ENCODE measurements at places on chromosomes 11 and 22.

- DNase-seq = no peak
These were observed 4.2 kb upstream of the NEAT1 start for GRCh38 chr11:65418431-65418680.

DNA sequence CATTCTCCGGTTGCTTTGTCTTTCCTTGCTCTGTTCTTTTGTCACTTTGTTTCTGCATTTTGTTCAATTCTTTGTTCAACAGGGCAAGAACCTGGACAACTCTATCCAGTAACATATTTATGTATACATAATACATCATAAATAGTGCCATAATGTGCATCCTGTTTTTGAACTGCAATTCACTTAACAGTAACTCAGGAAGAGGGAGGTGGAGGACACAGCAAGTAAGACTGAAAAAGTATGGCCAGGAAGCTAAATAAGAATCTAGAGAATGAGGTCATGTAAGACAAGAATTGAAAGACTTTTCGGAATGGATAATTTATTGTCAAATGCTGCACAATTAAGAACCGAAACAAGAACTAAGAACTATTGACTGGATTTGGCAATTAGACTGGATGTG, 29.2 kb upstream of the CHORDC1 start:
- no peak for DNase-seq

DNA sequence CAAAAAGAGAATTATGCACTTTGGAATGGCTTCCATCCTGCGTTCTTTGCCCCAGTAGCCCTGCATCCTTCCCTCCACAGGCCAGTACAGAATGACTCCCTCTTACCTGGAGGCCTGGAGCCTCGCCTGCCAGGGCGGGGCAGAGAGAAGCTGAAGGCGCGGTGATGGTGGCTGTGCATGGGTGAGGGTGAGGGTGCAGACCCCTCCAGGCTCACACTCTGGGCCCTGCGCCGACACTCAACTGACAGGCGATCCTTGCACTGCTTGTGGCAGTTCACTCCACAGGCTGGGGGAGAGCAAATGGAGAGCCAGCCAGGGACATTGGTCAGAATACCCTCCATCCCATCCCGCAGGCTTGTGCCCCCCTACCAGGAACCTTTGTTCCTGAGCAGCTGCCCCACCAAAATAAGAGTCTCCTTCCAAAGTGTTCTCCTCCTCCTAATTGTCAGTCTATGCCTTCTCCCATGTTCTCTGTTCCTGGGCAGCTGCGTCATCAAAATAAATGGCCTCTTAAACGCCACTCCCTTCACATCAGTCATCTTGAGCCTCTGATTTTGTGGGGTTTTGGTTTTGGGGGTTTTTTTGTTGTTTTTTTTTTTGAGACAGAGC, 5.9 kb upstream of the NRXN2 start:
- DNase-seq = no peak

GRCh38 chr11:5684036-5684645, 733 bp downstream of the TRIM5 start:
- DNase-seq = no peak

GRCh38 chr11:130601764-130602460, 153.5 kb downstream of the ADAMTS15 start:
- no peak for DNase-seq

DNA sequence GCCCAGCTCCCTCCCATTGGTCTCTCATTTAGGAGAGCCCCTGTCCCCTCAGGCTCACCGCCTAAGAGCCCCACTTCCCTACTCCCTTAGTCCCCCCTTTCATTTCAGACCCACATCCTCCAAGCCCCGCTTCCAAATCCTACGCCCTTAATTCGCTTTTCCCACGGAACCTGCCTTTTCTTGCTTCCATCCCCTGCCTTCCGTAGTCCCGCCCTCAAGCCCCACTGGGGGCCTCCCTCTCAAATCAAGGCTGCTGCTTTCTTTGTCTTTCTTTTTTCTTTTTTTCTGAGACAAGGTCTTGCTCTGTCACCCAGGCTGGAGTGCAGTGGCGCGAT, 396 bp downstream of the CCDC157 start:
- DNase-seq = no peak

- no peak for DNase-seq
These were observed 62.7 kb upstream of the FIBIN start for GRCh38 chr11:26931248-26931631.

- DNase-seq = no peak
These were observed 687.8 kb downstream of the FAM181B start for GRCh38 chr11:82045748-82046457.

DNA sequence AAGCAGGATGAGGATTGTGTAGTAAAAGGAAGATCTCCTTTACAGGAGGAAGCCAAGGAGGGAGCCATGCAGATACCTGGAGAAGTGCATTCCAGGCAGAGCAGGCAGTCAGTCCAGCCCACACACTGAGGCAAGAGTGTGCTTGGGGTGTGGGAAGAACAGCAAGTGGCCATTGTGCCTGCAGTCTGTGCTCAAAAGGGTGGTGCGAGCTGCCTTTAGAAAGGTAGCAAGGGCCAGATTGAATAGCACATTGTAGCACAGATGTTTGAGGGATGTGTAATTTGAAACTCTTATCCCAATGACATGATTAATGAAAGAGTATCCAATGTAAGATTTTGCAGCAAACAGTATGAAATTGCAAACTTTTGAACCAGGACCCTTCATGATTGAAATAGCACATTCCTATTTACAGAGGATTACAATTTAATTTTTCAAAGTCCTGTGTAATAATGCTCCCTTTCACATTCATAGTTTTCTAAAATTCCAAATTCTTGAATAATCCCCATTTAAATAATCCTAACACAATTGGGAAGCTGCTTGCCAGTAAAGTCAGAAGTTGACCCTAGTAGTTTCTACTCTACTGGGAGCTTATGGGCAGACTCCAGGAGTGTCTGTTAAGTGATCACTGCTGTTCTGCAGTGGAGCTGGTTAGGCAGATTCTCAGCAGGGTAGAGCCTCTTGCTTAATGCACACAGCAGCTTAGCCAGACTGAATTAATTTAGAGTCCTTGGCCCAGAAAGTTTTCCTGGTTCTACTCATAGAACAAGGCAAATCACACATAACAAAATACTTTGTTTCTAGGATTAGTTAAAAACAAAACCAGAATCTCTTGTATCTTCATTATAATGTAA, 78.1 kb downstream of the CYB5R2 start:
- no peak for DNase-seq

GRCh38 chr11:34984514-34984913, 68.1 kb downstream of the PDHX start:
- DNase-seq = no peak

DNA sequence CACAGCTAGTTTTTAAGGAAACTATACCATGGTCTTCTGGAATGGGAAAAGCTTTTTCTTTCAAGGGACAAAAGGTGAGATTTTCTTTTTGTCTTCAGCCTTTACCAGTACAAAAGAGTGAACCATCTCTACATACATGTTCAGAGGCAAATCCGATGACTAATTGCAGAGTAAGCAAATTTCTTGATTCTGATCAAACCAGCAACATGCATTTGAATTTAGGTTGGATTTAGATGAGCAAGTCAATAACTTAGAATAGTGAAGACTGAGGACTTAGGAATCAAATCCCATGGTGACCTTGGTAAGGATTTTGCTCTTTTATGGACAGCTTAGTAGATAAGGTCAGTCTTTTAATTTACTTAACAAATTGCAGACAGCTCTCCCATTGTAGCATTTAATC, 65.9 kb upstream of the BLID start:
- no peak for DNase-seq

DNA sequence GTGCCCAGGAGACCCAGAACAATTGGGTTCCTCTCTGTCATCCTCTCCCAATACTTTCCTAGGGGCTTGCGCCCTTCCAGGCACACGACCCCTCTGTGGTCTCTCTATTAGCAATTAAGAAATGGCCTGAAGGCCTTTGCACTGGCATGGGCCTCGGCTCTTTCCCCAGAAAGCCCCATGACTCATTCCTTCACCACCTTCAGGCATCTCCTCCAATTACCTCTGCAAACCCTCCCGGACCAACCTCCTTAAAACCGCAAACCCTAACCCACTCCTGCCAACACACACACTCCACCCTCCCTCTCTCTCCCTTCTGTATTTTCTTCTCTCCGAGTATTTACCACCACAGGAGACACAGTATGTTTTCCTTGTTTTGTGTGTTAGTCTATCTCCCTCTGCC, 36.7 kb downstream of the LARGE1 start:
- no peak for DNase-seq

GRCh38 chr11:94926698-94927237, 46.6 kb downstream of the CWC15 start:
- DNase-seq = no peak

- no peak for DNase-seq
These were observed 450 bp downstream of the MAP4K2 start for GRCh38 chr11:64802370-64803157.

DNA sequence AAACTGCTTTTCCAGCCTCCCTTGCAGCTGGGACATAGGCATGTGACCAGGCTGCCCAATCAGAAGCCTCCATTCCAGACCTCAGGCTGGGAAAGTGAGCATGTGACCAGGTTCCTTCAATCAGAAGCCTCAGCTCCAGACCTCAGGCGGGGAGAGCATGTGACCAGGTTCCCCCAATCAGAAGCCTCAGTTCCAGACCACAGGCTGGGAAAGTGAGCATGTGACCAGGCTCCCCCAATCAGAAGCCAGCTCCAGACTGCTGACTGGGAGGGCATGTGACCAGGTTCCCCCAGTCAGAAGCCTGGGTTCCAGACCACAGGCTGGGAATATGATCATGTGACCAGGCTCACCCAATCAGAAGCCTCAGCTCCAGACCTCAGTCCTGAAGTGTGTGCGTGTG, 11.7 kb upstream of the IL2RB start:
- DNase-seq = no peak

GRCh38 chr11:3849297-3849874, 6.1 kb upstream of the STIM1 start:
- DNase-seq = no peak

DNA sequence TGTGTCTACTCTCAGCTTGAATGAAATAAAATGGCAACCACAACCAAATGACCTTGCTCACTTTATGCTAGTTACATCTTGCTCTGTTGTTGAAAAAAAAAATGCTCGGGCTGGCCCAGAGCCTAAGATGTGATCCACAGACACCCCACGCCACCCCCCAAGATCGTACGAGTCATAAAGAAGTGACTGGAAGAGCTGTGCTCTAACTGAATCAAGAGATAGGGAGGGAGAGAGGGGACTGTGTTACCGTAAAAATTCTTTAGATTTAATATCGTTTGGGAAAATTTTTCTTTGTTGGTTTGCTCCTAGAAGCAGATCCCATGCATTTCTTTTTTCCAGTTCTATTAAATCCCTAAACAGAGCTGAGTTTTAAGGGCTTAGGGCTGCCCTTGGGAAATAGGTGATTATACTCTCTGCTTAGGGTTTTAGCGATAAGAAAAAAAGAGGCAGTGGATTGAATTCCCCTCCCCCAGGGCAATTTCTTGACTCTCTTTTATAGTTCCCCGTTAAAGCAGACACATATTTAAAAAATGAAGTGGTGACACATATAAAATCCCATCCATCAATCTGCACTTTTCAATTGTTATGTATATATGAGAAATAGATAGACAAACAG, 14.5 kb downstream of the MAML2 start:
- no peak for DNase-seq

DNA sequence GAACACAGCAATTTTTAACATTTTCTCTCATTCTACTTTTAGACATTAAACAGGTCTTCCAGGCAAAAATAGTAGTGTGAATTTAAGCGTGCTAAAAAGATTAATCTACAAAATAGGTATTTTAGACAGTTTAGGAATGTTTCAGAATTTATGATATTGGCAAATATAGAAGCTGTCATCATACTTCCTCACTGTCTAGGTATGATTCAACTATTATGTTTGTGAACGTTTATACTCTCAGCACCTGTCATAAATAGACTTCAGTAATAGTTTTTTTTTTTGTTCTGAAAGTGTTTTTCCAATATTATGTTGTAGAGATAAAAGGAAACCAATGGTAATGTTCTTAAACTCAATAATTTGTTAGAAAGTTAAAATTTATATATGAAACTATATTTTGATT, 103.0 kb downstream of the ARHGAP42 start:
- no peak for DNase-seq

GRCh38 chr11:27600656-27601055, 94.1 kb upstream of the LIN7C start:
- DNase-seq = no peak

DNA sequence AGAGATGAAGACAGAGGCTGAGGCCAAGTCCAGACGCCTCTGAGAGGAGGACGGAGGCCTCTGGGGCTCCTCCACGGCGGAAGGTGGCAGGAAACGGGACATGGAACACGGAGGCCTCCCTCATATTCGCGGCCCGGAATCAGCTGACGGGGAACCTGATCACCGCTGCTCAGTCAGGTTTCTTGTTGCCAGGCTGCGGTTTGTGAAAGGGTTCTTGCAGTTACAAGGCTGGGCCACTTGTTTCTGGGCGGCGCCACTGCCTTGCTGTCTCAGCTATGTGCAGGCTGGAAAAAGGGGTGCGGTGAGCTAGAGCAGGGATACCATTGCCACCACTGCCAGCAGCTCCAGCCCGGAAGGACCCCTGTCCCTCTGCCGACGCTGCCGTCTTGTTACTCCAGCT, 10.0 kb upstream of the MMP1 start:
- DNase-seq = no peak

- no peak for DNase-seq
These were observed 22.0 kb upstream of the MS4A6A start for GRCh38 chr11:60204922-60205321.

DNA sequence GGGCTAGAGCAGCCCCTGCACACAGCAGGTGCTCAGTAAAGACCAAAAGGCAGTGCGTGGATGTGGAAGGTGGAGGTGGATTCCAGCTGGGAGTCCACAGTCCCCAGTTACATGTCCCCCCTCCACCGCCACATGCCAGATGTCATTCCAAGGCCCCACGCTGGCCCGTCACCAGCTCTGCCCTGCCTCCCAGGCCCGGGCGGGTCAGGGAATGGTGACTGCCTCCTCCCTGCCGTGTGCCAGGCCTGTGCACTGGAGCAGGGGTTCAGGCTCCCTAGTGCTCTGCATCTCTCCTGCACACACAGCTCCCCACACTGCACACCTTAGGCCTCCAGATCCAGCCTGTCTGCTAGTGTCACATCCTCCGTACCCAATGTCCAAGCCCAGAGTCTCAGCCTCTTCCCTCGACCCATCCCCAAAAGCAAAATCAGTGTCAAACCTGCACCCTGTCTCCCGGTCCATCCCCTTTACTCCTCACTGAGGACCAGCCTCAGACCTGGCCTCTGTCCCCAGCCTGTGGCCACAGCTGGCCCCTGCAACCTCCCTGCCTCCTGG, 40.2 kb upstream of the PRODH start:
- DNase-seq = no peak

- no peak for DNase-seq
These were observed 758.4 kb downstream of the LRRC4C start for GRCh38 chr11:40701027-40701426.

- DNase-seq = no peak
These were observed 281.8 kb downstream of the NTM start for GRCh38 chr11:131652231-131652630.

GRCh38 chr22:44080936-44081861, 57.1 kb downstream of the PARVB start:
- no peak for DNase-seq
